ENCODE measurements at places on chromosomes 7 and 10.

- DNase-seq: no peak
Observed at GRCh38 chr10:86678999-86679792, 10.9 kb downstream of the LDB3 start.

- no peak for DNase-seq
Observed at GRCh38 chr7:100080907-100081534, 502 bp downstream of the ZNF3 start.

- no peak for DNase-seq
Observed at GRCh38 chr7:158067931-158068482, 519.6 kb downstream of the PTPRN2 start.

GRCh38 chr7:143373255-143373794 is 7.8 kb upstream of the ZYX start:
- DNase-seq: no peak

- DNase-seq: no peak
Observed at GRCh38 chr7:26467104-26467503, 175.4 kb downstream of the SNX10 start.

- no peak for DNase-seq
Observed at GRCh38 chr10:107546284-107546683, 381.8 kb upstream of the SORCS1 start.

DNA sequence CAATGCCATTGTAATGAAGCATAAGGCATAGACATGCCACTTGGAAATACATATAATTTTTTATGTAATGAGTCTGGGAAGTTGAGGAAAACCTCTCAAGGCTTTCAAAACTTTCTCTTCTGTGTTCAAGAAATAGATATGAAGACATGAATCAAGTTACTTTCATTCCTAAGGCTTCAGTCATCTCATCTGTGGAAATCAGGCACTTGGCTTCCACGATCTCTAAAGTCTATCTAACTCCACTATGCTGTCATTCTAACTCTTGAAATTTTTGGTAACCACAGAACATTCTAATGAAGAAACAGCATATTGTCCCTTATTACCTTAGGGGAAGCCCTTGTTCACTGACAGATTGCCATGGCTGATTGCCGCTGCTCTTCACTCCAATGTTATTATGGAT is 242.6 kb downstream of the CNTNAP2 start:
- no peak for DNase-seq

GRCh38 chr10:12509016-12509793 is 159.9 kb downstream of the CAMK1D start:
- no peak for DNase-seq

DNA sequence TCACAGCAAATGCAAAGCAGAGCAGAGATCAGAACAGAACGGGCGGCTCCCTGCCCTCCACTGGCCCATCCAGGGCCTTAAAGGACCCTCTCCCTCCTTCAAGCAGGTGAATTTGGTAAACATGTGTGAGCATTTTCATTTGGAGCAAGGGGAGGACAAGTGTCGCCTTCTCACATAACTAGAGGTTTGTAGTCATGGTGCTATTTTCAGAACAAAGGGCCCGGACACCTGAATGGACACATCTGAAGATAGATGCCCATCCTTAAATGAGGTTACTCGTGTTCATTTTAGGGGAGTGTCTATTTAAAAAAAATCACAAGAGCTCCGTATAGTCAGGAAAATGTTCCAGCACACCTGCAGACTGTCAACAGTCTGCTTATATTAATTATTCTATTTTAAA is 153.8 kb downstream of the PRKCQ start:
- no peak for DNase-seq

- DNase-seq: peak; percentile 12
Observed at GRCh38 chr7:35185908-35186731, 67.8 kb downstream of the TBX20 start.

- no peak for DNase-seq
Observed at GRCh38 chr7:45001826-45002225, 1.8 kb downstream of the CCM2 start.

DNA sequence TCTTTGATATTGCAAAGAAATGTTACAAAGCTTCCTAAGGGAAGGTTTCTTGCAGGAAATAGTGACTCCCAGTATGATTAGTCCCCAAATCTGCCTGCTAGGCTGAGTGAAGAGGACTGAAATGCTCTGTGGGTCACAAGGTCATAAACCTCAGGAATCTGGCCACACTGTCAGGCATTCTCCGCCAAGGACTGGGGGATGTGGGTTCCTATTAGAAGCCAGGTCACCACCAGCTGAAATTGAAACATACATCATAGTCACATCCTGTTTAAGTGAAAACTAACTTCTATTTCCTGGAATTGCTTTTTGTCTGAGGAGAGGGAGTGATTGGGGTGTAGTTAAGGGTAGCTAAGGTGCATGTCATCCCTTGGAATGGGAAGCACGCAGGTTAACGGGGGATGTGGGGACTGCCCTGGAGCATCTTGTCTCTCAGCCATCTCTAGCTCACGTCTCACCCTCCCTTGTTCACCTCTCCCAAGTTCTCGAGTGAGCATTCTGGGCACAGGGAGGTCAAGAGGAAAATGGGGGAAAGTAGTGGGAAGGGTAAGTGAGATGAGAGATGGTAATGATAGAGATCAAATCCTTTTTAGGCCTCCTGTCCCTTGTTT is 12.0 kb upstream of the GSAP start:
- DNase-seq: no peak

- DNase-seq: peak; percentile 1
Observed at GRCh38 chr7:66265566-66265965, 60.4 kb downstream of the TPST1 start.

GRCh38 chr10:89122433-89123051 is 84.6 kb downstream of the CH25H start:
- DNase-seq: no peak

DNA sequence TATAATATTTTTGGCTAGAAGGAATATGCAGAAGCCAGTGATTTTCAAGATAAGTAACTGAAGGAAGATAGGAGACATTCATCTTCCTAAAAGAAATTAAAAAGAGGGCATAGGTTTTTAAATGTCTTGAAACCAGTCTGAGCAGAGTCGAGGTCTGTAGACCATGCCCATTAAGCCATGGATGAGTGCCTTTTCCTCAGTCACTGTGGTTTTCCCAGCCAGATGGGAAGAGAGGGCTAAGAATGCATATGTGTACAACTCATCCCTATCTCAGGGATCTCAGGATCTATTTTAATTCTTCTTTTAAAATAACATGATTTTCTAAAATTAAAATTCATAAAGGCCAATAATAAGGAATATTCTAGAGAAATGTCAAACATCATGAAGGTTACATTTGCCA is 112.8 kb downstream of the PPP1R3A start:
- no peak for DNase-seq

DNA sequence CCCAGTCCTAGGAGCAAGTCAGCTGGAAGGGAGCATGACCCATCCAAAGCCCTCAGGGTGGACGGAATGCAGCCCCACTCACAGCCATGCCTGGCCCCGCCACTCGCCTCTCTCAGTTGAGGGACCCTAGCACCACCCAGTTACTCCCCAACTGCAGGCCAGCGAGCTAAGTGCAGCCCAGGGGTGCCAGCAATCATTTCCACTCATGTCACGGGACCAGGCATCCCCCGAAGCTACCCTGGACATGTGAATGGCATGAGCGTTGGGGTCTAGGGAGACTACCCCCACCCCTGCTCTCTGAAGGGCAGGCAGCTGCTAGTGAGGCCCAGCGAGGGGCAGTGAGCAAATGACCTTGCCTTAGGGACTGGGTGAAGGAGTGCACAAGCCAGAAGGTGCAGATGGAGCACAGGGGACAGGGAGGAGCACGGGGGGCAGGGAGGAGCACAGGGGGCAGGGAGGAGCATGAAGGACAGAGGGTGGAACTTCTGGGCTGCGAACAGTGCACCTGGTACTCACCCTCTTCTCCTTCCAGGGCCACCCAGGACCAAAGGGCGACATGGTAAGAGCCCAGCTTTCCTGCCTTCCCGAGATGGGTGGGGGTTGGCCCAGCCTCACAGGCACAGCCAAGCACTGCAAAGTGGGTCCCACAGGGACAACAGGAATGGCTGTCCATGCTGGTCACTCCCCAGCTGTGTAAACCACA is 87.3 kb downstream of the COL13A1 start:
- DNase-seq: no peak

GRCh38 chr10:101840102-101840684 is 3.4 kb downstream of the KCNIP2 start:
- DNase-seq: peak; percentile 4

DNA sequence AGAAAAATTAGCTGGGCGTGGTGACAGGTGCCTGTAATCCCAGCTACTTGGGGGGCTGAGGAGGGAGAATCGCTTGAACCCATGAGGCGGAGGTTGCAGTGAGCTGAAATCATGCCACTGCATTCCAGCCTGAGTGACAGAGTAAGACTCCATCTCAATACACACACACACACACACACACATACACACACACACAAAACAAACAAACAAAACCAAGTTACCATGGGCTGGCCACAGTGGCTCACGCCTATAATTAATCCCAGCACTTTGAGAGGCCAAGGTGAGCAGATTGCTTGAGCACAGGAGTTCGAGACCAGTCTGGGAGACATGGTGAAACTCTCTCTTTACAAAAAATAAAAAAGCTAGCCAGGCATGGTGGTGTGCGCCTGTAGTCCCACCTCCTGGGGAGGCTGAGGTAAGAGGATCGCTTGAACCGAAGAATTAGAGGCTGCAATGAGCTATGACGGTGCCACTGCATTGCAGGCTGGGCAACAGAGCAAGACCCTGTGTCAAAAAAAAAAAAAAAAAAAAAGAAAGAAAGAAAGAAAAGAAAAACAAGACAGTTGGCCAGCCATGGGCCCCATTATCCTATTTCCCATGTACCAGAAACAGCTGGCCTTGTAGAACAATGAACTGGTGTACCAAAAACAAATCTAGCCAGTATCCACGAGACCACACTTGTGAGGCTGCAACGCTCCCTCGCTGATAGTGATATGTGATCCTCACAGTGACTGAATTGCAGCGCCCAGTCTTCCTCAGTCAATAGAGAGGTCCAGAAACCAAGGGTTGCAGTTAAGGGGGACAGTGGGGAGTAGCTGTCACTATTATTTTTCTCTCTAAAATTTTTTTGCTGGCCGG is 6.6 kb upstream of the AGFG2 start:
- no peak for DNase-seq

- DNase-seq: no peak
Observed at GRCh38 chr7:112945046-112945445, 141.6 kb downstream of the GPR85 start.

- DNase-seq: no peak
Observed at GRCh38 chr7:27157702-27158431, 1.4 kb upstream of the HOXA7 start.

- no peak for DNase-seq
Observed at GRCh38 chr7:85641331-85641730, 454.5 kb upstream of the SEMA3D start.

DNA sequence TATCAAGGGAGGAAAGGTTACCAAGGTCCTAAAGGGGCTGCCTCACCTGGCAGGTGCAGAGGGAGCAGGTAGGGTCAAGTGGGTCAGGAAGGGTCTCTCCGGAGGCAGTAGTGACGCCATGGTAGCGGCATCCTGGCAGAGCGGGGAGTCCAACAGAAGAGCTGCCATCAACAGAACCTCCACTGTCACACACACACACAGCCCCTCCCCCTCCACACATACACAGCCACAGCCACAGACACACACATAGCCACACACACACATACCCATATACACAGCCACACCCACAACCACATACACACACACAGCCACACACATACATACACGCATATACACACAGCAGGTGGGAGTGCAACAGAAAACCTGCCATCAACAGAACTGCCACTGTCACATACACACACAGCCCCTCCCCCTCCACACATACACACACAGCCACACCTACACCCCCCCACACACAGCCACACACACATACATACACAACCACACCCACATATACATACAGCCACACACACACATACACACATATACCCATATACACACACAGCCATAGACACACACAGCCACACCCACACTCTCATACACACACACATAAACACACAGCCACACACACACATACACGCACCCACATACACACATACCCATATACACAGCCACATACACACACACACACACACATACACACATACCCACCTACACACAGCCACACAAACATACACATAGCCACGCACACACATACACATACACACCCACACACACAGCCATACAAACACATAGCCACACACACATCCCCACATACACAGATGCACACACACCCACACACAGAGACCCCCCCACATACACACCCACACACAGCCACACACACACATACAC is 23.1 kb downstream of the KCP start:
- no peak for DNase-seq

GRCh38 chr10:34768261-34768971 is 46.7 kb downstream of the PARD3 start:
- no peak for DNase-seq

GRCh38 chr10:7374795-7375194 is 36.0 kb downstream of the SFMBT2 start:
- no peak for DNase-seq

DNA sequence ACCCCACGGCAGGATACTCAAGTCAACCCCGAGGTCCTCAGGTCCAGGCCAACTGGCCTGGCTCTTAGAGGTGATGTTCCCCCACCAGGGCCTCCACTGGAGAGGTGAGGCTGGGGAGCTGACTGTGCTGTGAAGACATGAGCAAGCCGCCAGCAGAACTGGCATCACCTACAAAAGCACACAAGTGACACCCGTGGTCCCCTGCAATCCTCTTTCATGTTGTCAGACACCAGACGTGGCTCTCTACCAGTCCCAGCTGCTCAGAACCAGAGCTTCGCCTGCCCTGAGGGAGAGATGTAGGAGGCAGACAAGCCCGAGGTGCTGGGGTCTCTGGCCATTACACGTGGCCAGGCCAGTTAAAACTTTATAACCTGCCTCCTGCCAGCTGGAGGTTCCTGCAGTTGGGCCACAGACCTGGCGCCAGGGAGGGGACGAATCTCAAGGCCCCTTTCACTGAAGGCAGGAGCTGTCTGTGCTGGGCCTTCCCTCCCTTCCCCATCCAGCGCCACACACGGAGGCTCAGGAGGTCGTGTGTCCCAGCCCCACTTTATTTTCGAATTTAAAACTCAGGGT is 2.2 kb downstream of the COMTD1 start:
- no peak for DNase-seq

DNA sequence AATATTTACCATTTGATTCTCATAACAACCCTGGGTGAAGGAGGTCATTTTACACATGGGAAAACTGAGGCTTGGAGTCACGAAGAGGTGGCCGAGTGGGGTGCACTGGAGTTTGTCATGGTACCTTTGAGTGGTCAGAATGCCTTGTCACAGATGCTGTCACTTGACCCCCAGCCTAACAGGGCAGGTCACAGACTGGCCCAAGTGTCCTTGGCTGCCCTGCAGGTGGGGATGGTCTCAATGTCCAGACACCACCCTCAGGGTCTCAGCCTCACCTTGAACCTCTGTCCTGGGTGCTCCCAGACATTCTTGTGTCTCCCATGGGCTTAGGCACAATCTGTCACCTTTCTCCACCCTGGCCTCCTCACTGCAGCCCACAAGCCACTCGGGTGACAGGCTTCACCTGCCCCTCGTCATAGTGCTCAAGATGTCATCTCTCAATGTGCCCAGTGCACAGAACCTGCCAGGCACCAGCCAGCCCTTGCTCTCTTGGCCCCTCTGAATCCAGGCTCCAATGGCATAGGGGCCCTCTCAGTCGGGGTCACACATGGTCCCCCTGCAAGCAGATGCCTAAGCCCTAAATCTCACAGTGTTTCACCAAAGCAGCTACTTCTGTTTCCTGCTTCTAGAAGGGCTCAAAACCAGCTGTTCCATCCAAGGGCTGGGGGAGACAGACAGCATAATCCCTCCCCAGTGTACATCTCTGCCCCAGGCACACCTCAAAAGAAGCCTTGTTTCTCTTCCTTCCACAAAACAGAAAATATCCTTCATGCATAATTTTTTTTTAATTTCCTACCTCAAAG is 76.8 kb upstream of the NANOS1 start:
- no peak for DNase-seq

GRCh38 chr10:123139521-123140163 is 3.9 kb downstream of the HMX3 start:
- DNase-seq: no peak

All from NCI-H1436 (cell line).